Stimulated activated CD4-positive, alpha-beta T cell treated with anti-CD3 and anti-CD28 coated beads, Interleukin-1b, Interleukin-23, amount 100 ng/mL, for 1 hour (primary cell): ENCODE measurements at places on chromosomes 11 and 22.

DNA sequence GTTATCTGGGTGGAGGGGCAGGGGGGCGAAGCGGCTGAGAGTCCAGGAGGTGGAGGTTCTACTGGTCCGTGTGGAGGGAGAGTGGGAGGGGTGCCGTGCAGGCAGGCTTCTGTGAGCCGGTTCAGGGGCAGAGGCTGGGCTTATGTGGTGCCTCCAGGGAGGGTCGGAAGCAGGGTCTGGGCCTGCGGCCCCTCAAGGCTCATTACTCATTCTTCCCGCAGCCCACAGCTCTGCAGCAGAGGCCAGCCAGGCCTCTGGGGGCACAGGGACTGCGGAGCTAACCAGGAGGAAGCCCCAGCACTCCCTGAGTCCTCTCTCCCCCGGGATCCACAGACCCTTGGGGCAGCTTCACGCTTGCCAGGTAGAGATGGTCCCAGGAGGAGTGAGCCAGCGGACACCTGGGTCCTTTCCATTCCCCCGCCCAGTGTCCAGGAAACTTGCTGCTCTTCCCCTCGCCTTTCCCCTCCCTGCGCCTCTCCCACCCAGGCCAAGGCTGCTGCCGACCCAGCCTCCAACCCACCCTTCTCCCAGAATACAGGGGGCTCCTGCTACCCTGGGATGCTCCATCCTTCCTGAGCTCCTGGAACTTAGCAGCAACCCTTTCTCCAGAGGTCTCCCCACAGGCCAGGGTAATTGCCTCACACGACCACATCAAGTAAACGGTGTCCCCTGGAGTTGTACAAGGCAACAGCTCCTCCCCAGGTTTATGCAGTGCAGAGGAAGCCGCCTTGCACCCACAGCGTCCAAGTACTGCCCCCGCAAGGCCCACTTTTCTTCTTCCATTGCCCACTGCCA is 6.3 kb downstream of the NRXN2 start:
- DNase-seq = no peak

DNA sequence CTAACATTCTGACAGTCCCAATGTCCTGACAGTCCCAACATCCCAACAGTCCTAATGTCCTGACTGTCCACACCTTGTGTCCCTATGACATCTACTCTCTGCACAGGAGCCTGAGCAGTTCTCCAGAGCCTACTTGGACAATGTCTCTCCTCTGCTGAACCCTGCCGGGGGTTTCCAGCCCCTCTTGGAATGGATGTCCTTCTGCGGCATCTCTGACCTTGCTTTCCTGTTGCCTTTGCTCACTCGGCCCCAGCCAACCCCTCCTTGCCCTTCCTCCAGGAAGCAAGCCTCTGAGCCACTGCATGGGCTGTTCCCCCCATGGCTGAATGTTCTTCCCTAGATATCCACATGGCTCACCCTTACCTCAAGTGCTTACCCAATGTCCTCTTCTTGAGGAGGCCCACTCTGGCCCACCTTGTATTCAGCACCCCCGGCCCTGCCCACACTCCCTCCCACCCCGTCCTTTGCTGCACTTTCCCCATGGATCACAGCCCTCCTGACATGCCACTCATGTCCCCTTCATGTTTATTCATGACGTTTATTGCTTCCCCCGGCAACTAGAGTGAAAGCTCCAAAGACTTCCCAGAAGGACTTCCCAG is 59.5 kb downstream of the DHCR7 start:
- no peak for DNase-seq

- DNase-seq = no peak
Measured at GRCh38 chr11:104076455-104076854, 40.0 kb downstream of the DDI1 start.

- no peak for DNase-seq
Measured at GRCh38 chr11:120662071-120662676, 150.6 kb downstream of the GRIK4 start.

GRCh38 chr22:37896181-37896592 is 9.9 kb upstream of the MICALL1 start:
- no peak for DNase-seq

- DNase-seq = no peak
Measured at GRCh38 chr11:79902493-79902892, 461.7 kb upstream of the TENM4 start.

GRCh38 chr11:120747850-120748814 is 236.6 kb downstream of the GRIK4 start:
- no peak for DNase-seq

DNA sequence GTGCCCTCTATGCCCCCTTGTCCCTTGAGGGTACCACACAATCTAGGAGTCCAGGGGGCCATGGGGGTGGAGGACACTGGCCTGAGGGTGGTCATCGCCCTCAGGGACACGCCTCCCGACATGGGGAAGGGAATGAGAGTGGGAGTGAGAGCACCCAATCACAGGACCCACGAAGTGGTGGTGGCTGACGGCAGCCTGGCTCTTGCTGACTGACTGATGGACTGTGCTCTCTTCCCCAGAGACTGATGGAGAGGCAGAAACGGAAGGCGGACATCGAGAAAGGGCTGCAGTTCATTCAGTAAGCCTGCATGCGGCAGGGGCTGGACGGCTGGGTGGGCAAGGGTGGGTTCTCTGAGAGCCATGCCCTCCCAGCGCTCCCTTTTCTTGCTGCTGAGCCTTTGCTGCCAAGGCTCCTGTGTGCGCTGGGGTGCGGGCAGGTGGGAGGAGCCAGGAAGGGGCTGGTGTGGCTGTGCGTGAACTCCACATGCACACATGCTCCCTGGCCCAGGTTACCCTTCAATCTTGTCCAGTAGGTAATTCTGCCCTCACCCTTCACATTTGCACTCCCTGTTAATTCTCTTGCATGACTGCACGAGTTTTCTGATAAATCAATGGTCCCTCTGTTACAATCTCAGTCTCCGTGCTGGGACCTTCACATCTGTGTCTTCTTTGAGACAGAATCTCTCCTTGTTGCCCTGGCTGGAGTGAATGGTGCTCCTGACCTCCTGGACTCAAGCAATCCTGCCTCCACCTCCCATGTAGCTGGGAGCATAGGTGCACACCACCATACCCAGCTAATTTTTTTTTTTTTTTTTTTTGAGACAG is 19.3 kb downstream of the ZC3H7B start:
- DNase-seq = no peak

DNA sequence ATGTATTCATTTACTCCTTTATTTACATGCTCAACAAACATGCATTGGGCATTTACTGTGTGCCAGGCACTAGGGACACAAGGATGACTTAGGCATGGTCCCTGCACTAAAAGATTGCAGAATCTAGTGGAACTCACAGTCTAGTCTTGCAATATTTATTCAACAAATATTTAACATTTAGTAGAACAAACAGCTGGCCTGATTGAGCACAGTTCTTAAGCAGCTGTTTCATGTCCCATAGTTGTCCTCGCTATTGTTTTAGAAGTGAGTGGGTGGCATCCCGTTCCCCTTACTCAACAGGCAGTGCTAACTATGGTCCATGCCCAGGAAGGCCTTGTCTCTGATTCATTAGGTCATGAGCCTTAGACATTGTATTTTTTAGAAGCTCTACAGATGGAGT is 459.9 kb upstream of the CADM1 start:
- DNase-seq = no peak

DNA sequence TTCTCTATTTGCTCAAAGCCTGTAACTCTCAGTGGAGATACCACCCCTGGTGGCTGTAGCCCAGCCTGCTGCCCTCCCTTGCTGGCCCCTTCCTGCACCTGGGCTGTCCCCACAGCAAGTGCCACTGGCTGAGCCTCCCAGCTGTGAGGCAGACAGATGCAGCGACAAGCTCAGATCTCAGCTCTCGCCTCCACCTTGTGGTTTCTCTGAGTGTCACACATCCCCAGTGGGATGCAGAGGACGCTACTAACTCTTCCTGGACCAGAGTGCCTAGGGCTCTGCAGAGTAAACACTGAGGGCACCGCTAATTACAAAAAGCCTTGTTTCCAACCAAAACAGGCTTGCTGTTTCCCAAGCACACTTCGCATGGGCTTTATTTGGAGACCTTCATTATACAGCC is 8.9 kb downstream of the YPEL1 start:
- DNase-seq = no peak
